ENCODE measurements at places on chromosomes 1 and 21.

DNA sequence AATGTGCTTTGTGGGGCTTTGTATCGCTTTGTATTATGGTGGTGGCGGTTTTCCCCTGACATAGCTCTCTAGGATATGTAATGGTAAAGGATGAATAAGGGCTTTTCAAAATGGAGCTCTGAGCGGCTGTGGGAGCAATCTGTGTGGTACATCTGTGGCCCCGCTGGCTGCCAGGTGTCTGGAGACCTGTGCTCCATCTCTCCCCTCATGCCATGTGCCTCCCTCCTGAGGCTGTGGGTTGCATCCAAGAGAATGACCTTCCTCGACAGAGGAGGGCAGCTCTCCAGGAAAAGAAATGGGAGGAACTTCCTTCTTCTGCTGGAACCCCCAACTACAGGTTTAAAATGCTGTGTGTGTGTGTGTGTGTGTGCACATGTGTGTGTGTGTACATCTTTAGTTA is 78.7 kb downstream of the RYR2 start:
- DNase-seq = no peak

DNA sequence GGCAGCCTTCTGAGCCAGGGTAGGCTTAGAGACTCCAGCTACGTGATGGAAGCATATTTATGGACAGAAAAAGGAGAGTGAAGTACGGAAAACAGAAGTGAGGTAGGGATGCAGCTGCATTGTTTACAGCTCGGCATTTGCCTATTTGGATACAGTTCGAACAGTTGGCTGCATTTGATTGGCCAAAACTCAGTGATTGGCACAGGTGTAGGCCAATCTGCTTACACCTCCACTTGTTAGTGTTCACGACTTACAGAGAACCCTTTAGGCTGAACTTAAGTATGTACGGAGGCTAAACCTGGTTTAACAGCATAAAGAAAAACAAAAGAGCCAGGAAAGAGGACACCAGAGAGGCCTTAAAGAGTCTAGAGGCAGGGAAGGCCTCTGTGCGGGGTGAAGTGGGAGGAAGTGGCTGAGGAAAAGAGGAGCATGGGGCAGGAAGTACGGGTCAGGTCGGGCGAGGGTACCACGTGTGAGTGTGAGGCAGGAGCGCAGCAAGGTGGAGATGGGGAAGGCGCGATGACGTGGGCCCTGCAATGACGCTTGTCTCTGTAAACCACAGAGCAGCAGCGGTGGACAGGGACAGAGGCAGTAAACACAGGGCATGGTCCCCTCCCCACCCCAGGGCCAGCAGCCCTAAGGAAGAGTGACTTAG is 32.0 kb downstream of the RSPH1 start:
- no peak for DNase-seq

- DNase-seq = no peak
These were observed at the start of gene CD1C for GRCh38 chr1:158289811-158290210. CD1C (plus strand) TSS chr1:158289923; CDS start chr1:158290065, 142 bp downstream.

GRCh38 chr1:19469004-19469403 is 16.3 kb downstream of the CAPZB start:
- DNase-seq = no peak
